NCI-H1417 treated with DMSO at 0.1 percent for 48 hours (cell line): ENCODE measurements at places on chromosomes 16 and 17.

DNA sequence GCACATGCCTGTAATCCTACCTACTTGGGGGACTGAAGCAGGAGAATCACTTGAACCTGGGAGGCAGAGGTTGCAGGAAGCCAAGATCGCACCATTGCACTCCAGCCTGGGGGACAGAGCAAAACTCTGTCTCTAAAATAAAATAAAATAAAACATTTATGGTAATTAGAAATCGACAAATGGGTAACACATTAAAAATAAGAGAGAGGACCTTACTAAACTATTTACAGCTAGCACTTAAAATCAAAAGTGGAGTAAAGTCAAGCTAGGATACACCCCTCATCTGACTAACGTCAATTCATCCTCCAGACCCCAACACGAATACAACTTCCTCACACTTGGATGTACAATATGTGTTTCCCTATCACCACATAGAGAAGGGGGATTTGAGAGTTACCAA is 27.8 kb upstream of the RHOT1 start:
- DNase-seq = no peak

DNA sequence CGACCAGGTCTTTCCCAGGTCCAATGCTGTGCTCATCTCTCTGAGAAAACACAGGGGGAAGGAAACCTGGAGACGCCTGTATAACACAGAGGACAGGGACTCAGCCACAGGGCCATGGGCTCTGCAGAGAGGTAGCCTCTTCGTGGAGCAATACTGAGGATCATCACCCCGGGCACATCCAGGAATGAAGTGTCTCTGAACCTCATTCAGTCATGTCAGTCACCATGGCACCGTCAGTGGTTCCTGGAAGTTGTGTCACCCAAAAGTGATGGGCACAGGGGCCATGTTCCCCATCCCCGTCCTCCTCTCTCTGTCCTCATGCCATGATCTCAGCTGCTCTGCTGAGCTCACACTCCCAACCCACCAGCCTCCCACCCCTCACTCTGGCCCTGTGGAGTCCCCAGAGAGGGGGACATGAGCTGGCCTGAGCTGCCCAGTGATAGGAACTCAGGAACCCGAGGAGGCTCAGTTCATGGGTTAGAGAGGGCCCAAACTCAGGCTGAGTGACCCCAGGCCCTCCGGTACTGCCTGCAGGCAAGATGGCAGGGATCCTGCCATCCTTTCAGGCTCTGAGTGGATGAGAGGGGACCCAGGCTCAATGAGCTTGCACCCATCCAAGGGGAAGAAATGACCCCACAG is 53.4 kb downstream of the PITPNM3 start:
- DNase-seq = no peak

GRCh38 chr17:1565877-1566276 is 3.3 kb upstream of the PITPNA start:
- no peak for DNase-seq

- DNase-seq = no peak
Observed at GRCh38 chr16:51636920-51637769, 486.1 kb upstream of the SALL1 start.

- no peak for DNase-seq
Observed at GRCh38 chr16:51010817-51011216, 140.3 kb downstream of the SALL1 start.

- DNase-seq = no peak
Observed at GRCh38 chr17:41912925-41913324, 5.8 kb downstream of the ACLY start.

DNA sequence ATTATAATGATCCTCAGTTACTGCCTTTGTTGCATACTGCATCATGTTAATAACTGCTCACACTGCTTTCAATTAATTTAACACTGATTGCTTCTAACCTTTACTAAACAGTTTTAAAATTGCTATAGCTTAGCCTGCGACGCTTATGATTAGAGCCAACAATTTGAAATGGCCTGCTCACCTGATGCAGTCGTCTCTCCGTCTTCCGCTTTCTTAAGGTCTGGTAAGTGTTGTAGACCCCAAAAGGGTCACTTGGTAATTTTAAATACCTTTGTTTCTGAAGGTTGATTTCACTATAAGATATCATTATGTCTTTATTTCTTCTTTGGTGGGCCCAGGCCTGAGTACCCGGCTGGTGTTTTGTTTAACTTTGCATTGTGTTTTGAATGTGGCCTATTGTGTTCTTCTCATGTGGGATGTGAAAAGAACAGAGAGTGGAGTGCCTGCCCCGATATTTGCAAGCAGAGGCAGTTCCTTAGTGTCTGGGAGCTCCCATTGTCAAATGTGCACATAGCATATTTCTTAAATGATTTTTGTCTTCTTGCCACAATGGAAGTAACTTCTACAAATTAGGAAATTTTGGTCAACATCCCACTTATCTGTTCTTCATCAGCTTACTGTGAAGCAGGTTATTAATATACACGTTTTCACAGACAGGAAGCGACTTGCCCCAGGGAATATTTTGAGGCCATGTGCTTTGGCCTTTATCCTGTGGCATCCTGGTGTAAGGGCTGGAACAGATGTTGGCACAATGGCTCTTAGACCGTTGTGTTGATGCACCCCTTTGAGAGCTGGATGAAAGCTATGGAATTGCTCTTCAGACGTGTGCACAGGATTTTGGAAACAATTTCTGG is 2.9 kb downstream of the PHKB start:
- DNase-seq = no peak

DNA sequence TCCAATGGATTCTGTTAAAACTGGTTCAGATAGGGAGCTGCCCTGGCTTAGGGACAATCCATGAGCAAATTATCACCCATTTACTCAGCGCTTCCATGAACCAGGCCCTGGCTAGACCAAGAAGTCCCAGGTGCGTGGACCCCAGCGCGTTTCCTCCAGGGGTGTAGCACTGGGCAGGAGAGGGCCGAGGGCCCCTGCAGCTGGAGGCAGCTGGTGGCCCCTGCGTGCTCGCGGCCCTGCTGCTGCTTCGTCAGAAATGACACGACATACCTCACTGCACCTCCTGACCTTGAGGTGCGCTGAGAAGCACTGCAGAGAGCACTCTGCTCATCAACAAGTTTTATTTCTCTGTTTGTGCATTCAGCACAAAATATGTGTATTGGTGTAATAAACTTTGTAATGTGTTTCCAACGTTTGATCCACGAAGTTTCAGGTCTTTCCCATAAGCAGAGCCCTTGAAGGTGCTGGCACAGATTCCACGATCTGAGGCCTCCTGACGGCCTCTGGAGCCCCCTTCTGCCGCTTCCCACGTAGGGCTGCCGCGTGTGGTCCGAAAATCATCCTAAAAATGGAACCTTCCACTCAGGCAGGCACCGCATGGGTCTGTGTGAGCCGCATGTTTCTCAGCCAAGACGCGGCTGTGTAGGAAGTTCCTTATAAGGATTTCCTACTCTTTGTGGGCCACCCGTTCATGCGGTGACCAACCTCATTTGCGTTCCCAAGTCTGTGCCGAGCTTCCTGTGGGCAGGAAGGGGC is 50.8 kb upstream of the ZCCHC14 start:
- DNase-seq = no peak

DNA sequence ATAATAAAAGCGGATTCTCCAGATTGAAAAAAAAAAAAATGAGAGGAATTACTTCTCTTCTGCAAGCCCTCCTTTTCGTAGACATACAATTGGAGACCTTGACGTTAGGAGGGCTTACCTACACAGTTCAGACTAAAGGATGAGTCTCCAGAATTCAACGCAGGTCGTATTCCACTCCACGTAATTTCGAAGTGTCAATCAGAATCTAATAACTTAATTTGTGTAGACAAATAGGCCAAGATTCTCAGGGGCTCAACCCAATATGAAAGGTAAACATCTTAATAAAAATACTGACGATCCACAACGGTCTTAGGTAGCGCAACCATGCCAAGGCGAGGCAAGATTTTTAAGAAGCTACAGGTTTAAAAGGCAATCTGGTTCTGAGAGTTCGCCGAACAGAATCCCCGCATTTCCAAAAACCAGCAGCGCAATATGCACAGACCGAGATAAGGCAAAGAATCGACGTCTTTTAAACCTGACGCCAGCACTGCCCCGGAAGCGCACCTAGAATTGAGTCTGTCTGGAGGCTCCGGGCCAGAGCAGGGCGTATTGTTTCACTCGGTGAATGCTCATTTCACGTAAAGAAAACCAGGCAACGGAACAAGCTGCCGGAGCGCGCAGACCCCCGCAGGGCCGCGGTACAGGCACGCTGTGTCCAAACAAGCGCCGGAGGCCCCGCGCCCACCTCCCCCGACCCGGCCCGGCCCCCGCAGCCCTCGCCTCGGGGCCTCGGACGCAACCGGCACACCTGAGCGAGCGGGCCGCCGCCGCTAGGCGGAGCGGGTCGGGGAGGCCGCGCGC is 623 bp downstream of the MBTPS1 start:
- no peak for DNase-seq

- no peak for DNase-seq
Observed at GRCh38 chr17:55198690-55199370, 65.9 kb upstream of the HLF start.
